Kidney capillary endothelial cell (primary cell): ENCODE measurements at places on chromosomes 3 and 15.

DNA sequence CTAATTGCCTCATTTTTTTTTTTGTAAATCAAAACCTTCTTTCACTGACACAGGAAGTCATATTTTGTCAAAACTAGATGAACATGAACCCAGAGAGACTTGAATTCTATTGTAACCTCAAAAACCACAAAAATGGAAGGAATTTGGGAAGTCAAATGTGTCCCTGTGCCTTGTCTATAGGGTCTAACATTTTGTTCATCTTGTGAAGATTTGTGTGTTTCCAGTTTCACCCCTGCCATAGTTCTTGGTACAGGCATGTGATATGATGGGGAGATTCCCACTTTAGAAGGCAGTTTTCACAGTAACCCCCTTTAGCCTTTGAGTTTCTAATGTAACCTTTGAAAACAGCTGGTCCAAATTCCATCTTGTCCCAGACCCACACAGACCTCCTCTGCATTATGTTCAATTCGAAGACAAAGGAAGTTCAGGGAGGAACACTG is 318.5 kb upstream of the ADAMTS9 start:
- no peak for DNase-seq

DNA sequence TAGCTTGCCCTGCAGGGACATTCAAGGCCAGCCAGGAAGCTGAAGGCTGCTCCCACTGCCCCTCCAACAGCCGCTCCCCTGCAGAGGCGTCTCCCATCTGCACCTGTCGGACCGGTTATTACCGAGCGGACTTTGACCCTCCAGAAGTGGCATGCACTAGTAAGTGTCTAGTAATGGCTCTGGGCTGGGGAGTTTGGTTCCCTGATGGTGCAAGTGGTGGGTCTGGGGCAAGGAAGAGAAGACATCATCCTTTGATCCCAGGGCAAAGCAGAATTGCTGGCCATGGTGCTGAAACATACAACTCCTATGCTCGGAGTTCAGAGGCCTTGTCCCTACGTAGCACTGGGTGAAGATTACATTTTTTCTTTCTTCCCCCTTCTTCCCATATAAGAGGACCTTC is 311.4 kb downstream of the EPHB1 start:
- peak; percentile 24 for DNase-seq

GRCh38 chr3:86938416-86939105 is 52.4 kb downstream of the VGLL3 start:
- no peak for DNase-seq

DNA sequence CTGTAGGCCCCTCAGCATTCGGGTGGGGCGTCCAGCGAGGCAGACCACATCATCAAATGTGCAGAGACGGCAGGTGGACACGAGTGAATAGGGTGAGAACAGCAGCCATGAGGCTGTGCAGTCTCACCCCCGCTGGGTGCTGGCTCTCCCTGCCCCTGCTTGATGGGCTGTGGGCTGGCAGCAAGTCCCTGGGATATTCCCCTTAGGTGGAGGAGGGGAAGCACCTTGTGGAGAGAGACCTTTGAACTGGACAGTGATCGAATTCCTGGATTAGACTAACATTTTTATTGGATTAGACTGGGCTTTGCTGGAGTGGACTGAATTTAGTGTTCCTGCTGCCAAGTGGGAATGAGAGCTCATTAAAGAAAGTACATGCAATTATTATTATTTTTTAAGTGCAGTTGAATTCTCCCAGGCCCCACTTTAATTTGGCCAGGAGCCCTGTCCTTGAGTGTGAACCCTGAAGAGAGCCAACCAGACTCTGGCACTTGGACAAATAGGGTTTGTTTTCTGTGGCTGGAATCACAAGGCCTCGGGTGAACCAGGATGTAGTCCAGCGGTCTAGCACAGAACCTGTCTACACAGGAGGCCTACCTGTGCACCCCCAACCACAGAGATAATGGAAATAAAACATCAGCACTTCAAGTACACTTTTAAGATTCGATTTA is 193.1 kb downstream of the ABHD5 start:
- DNase-seq, result no peak

DNA sequence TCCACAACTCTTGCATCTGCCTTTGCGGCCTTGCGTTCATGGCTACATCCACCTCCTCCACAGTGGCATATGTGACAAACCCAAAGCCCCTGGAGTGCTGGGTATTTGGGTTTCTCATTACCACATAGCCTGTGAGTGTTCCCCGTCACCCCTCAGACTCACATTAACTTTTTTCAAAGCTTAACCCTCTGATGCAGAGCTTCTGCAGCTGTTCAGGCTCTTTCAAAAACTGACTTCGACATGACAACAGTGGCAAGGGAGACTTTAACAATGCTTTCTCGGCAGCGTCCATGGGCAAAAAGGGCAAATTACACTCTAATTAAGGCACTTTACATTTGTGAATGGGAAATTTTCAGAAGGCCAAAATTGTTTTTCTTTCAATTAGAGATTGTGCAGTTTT is 343.2 kb downstream of the UNC13C start:
- no peak for DNase-seq

- no peak for DNase-seq
Measured at GRCh38 chr3:115357456-115357855, 210.4 kb upstream of the ZBTB20 start.

GRCh38 chr3:141217389-141217788 is 14.2 kb upstream of the PXYLP1 start:
- no peak for DNase-seq

DNA sequence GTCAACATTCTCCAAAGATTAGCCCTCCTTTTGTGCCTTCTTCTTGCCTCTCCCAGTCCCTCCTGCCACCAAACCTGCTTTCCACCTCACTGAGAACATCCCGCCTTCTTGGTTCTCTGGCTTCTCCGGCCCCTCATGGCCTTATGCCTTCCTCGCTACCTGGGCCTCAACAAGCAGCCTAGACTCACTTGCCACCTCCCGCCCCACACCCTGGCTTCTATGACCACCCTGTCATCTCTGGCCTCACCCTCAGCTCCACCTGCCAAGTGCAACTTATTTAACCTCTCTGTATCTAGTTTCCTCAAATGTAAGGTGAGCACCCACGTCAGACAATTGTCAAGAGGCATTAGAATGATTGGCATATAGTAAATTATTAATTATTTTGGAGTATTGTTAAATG is 68.8 kb upstream of the MEX3B start:
- no peak for DNase-seq

DNA sequence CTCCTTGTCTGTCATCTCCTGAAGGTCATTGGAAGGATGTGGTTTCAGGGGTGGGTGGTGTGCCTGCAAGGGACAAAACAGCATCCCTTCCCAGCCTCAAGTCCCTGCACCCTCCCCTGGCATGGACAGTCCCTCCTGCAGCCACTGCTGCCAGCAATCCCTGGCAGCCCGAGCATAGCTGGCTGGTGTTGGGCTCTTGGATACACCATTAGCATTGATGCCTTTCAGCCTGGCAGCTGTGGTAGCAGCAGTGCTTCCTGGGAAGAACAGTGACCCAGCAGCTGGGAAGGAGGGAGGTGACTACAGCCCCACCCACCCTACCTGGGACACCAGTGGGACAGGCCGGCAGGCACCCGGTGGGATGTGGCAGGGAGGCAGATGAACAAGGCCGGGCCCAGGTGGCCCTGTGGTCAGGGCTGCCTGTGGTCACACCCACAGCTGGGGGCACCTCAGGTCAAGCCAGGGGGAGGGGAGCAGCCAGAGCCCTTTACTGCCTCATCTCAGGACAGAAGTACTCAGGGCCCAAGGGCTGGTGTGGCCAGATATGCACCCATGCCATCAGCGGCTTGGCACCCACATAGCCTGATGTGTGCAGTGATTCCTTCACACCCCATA is 32.9 kb upstream of the TMEM115 start:
- DNase-seq, result no peak

DNA sequence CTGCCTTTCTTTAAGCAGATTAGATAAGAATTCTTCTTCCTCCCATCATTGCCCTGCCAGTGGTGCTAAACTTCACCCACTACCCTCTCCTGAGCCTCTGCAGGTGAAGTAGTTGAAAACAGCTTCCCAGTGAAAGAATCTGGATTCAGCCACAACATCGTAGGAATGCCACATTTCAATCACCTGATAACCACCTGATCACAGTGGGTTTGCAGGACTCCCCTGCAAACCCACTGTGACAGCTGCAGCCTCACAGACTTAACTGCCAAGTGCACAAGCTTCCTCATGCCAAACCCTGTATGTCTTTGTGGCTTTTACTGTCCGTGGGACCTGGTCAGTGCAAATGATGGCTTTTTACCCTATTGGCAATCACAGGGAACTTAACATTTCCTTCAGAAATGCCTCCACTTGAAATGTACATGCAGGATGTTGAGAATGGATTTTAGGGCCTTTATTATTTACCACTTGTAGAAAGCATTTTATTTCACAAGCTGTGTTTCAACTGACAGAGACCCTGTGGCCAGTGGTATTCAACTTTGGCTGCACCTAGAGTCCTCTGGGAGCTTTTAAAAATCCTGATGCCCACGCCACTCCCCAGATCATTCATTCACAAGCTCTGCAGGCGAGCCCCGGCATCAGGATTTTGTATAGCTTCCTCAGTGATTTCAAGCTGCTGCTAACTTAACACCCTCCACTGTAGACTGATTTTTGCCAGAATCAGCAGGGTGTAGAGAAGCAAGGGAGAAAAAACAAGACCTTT is 49.1 kb downstream of the OXNAD1 start:
- no peak for DNase-seq

DNA sequence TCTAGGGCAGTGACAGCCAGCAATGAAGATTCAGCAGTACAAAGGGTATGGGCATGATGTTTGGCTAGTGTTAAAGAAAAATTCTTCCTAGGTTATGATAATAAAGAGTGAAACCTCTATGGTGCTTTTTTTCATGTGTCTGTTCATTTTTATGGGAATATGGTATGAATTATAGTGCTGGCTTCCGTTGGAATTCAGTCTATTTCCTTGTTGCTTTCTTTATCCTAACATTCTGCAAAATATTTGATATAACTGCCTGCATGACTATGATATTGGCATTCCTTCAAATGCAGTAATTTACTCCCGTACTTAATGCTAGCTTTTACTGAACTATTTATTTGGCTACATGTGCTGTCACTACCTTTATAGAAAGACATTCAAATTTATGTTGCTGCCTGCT is 57.6 kb upstream of the ATP11B start:
- DNase-seq, result no peak

GRCh38 chr3:108588601-108589000 is 637 bp downstream of the CIP2A start:
- peak; percentile 16 for DNase-seq

- no peak for DNase-seq
Measured at GRCh38 chr3:33751336-33751735, 33.3 kb upstream of the CLASP2 start.

- DNase-seq, result no peak
Measured at GRCh38 chr15:37979671-37980409, 45.4 kb downstream of the TMCO5A start.

DNA sequence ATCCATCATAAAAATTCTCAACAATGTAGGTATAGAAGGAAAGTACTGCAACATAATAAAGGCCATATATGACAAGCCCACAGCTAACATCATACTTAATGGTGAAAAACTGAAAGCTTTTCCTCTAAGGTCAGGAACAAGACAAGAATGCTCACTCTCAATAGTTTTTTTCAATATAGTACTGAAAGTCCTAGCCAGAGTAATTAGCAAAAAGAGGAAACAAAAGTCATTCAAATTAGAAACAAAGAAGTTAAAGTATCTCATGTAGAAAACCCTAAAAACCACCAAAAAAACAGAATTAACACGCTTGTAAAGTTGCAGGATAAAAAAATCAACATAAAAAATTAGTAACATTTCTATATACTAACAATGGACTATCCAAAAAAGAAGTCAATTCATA is 61.8 kb downstream of the MYH15 start:
- DNase-seq, result no peak

DNA sequence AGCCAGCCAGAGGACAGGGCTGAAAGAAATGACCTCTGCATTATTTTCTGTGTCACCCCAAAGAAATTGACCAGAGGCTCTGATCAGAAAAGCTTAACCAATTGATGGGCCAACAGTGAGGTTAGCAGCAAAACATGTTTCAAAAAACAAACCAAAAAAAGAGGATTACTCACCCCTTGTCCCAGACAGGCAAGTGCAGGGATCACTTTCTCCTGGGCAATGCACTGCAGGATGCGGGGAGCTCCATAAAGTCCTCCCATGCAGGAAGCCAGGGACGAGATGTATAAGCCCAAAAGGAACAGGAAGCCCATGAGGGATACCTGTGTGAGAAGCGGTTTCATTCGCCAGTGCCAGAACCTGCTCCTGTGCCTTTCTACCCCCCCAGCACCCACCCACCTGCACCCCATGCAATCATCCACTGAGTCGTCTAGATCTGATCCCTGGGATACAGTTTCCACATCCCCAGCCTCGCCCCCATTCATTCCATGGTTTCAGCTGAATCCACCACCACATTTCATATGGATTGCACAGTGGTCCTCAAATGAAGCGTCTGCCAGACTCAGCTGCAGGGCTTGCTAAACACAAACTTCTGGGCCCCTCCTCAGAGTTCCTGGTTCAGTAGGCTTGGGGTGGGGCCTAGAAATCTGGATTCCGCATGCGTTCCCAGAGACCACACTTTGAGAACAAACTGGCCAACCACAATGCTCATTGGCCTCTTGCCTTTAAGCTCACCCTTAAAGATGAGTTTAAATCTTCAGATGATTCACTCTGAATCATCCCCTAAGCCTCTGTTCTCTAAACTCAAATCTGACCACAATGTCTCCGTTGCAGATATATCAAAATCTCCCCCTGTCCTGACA is 54.4 kb upstream of the HEG1 start:
- DNase-seq, result peak; percentile 10
